ENCODE measurements at places on chromosomes 3 and 15.

GRCh38 chr3:195727606-195728195, 6.9 kb downstream of the MUC20 start:
- DNase-seq, result no peak

GRCh38 chr3:56938530-56938929, 121.9 kb upstream of the SPATA12 start:
- DNase-seq, result no peak

DNA sequence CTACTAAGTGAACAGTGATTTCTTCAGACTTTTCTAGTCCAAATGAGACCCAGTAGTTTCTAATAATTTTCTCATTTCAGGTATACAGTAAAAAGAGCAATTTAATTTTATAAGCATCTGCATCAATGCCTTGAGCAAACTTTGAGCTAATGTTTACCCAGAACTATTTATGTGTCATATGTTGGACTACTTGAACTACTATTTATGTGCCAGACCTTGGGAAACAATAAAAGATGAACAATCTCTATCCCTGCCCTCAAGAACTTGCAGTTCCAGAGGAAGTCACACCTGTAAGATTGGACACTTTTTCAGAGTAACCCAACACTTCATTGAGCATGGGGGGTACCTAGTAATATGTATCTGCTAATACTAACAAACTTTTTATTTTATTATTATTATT, 2.3 kb upstream of the UBE3A start:
- DNase-seq, result no peak

- DNase-seq, result no peak
These were observed 134.0 kb downstream of the IL5RA start for GRCh38 chr3:2976212-2976611.

- no peak for DNase-seq
These were observed 217.2 kb downstream of the THSD4 start for GRCh38 chr15:71332431-71333004.

Data from smooth muscle cell of the brain vasculature (primary cell).